ENCODE measurements at places on chromosomes 11 and 22. TPM values are rescaled to one million over a fixed set of nuclear protein-coding genes. Genes with fewer than 3 reads are reported as not detected.

Gene GRK3
- 14.2 TPM for polyA plus RNA-seq

Gene PGA5
- polyA plus RNA-seq, result 0.40 TPM

Gene INSC
- 7.2 TPM for polyA plus RNA-seq

Gene C22orf42
- 0.21 TPM for polyA plus RNA-seq

Gene FOLR2
- 15.0 TPM for polyA plus RNA-seq

Gene GAL3ST3
- polyA plus RNA-seq, result 0.39 TPM

Gene PARVA
- 35.9 TPM for polyA plus RNA-seq

Gene PAMR1
- polyA plus RNA-seq, result 8.3 TPM

Gene CARNS1
- 4.7 TPM for polyA plus RNA-seq

Gene NUDT8
- polyA plus RNA-seq, result 14.6 TPM

Gene PHRF1
- polyA plus RNA-seq, result 40.5 TPM

Gene SLC22A25
- polyA plus RNA-seq, result 0.01 TPM

Gene SLC15A3
- polyA plus RNA-seq, result 19.8 TPM

Gene OR8A1
- not detected for polyA plus RNA-seq

Gene IL10RA
- polyA plus RNA-seq, result 8.6 TPM

Gene RPS19BP1
- polyA plus RNA-seq, result 57.2 TPM

Gene SYT8
- polyA plus RNA-seq, result 2.7 TPM
